ENCODE measurements at places on chromosomes 1 and 21. TPM values are rescaled to one million over a fixed set of nuclear protein-coding genes. Genes with fewer than 3 reads are reported as not detected.

Gene FAM72C
- total RNA-seq: 4.7 TPM

Gene FAM78B
- 3.1 TPM for total RNA-seq

Gene TRIM63
- total RNA-seq: 129 TPM

Gene DMBX1
- 0.03 TPM for total RNA-seq

Gene HRNR
- total RNA-seq: not detected

Gene MYBPH
- not detected for total RNA-seq

Gene PROK1
- not detected for total RNA-seq

Gene PLPPR5
- total RNA-seq: 1.4 TPM

Gene IGSF9
- not detected for total RNA-seq

Gene HHIPL2
- not detected for total RNA-seq

Gene MIXL1
- not detected for total RNA-seq

Gene GPR25
- not detected for total RNA-seq

Gene S100A2
- total RNA-seq: 2.2 TPM

Gene OVAAL
- total RNA-seq: 25.8 TPM

Gene ANGPTL1
- total RNA-seq: 1.8 TPM

Data from SK-MEL-5 (cell line).